ENCODE measurements at places on chromosomes 13 and 19.

DNA sequence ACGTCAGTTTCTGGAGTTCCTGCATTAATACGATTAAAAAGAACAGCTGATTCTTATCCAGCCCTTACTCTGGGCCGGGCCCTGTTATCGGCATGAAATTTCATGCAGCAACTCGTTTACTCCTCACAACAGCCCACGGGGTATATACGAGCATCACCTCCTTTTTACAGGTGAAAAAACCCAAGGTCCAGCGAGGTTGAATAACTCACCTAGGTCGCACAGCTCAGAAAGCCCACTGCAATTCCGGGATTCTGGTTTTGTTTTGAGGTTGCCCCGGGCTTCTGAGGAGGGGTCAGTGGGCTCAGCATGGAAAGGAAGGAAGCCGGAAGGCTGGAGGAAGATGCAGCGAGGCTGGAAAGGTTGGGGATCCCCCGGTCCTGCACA is 577 bp upstream of the ACP7 start:
- no peak for DNase-seq

GRCh38 chr19:57267291-57267690 is 13.0 kb upstream of the ZNF460 start:
- no peak for DNase-seq

DNA sequence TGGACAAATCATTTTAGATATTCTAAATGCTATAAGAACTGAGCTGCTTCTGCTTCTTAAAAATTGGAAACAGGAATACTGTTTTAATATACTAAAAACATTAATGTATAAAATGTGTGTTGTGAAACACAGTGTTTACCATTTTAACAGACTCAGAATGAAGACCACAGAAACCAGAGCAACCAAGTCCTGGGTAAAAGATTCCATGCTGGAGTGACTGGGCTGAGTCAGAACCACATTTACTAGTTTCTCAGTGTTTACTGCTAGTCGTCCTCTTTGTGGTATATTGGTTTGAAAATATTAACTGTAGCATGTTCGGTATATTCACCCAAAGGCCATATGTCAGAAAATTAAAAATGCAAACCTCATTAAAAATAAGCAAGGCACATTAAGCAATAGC is 31.9 kb downstream of the ANKRD10 start:
- DNase-seq, result no peak

DNA sequence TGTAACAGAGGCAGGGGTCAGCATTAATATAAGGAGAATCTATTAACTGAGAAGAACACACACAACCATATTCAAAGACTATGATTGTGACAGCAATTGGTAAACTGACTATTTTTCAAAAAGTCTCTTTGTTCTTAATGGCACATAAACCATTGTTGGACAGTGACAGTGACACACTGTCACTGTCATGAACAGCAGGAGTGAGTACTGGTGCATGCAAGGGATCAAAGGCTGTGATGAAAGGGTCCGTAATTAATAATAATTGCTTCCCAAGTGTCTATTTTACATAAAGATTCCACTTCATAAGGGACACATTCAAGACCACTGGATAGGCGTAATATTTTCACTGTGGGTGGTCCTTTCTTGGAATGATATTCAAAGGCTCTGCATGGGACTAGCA is 50.7 kb downstream of the LHFPL6 start:
- DNase-seq, result no peak

- no peak for DNase-seq
These were observed 660 bp upstream of the MVB12A start for GRCh38 chr19:17419154-17419620.

- DNase-seq, result no peak
These were observed 377.7 kb downstream of the KCNRG start for GRCh38 chr13:50392977-50393376.

GRCh38 chr13:42378383-42378780 is 106.4 kb downstream of the AKAP11 start:
- DNase-seq, result no peak

- DNase-seq, result peak; percentile 83
These were observed 2.7 kb upstream of the SNAPC2 start for GRCh38 chr19:7917267-7918061.

DNA sequence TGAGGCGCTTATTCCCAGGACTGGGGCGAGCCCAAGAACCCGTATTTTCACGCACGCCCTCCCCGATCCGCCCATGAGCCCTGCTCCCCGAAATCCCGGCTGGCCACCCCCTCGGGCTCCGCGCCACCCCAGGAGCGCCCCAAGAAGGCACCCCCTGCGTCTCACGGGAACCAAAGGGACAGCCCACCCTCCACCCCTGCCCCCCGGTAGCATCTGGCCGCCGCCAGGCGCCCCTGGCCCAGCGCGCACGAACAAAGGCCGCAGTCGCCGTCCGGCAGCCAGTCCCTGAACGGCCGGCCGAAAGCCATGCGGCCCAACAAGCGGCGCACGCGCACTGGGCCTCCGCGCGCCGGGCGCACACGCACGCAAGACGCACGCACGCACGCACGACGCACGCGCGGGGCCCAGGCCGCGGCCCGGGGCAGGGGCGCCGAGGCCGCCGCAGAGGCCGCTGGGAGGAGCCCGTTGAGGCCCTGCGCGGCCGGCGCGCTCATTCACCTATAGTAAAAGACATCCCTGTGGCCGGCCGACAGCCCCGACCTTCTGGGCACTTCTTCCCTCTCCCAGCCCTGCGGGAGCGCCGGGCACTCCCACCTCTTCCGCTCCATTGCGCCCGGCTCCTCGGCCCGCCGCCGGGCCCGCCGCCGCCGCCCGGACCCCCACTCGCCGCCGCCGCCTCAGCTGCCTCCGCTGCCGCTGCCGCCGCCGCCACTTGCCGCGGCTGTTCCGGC is 476 bp downstream of the MBD3 start:
- peak; percentile 96 for DNase-seq

- DNase-seq, result no peak
These were observed 22.2 kb upstream of the PLPP2 start for GRCh38 chr19:313169-313987.

All from SK-N-SH (cell line).